Left colon (tissue), 2 donors: ENCODE measurements at places on chromosomes 4 and X. TPM values are rescaled to one million over a fixed set of nuclear protein-coding genes. Genes with fewer than 3 reads are reported as not detected.

- no peak for DNase-seq
Observed at GRCh38 chr4:17823871-17824669, 13.3 kb downstream of the NCAPG start.

- no peak for DNase-seq
Observed at GRCh38 chr4:142419712-142420111, 426.4 kb downstream of the INPP4B start.

DNA sequence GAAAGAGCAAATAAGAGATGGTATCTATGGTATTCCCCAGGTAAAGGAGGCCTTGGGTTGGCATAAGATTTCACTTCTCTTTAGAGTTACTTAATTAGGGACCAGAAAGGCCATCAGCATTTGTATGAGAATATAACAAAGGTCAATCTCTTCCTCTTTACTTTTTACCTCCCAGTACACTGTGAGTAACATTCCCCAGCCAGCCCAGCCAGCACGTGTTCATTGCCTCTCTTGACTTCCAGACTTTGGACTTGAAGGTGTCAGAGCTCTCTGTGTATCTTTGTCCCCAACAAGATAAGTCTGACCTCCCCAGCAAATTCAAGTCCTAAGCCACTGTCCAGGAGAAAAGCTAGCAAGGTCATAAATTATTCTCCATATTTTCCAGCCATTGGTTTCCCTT, 110.5 kb downstream of the AR start:
- DNase-seq = no peak

- no peak for DNase-seq
Observed at GRCh38 chr4:126338548-126338947, 1023.8 kb downstream of the FAT4 start.

GRCh38 chr4:123939621-123940020, 543.0 kb downstream of the SPRY1 start:
- no peak for DNase-seq

- no peak for DNase-seq
Observed at GRCh38 chr4:56267558-56267957, 119.7 kb downstream of the AASDH start.

- no peak for DNase-seq
Observed at GRCh38 chrX:10508891-10509290, 111.5 kb downstream of the MID1 start.

DNA sequence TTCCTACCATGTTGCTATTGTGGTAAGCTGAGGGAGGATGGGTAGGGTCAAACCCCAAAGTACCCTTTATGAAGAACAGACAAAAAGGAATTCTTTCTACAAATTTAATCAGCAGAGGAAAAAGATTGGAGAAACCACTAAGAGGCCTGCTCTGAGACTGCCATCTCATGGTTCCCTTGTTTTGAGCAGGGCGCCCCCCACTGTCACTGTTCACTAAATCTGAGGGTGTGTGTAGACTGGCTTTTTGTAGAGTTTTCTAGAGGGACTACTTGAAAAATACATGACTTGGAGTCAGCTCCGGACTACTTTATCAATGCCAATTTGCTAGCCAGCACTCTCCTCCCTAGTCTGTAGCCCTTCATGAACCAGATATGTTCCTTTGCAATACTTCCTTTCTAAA, 324.8 kb downstream of the FRMPD4 start:
- DNase-seq = no peak

P2RY8 gene
- 0.43 TPM for total RNA-seq

GAB1 gene
- total RNA-seq = 69.0 TPM

ADGRG4 gene
- 0.03 TPM for total RNA-seq

MAPK10 gene
- 7.0 TPM for total RNA-seq

RAP2C gene
- 29.9 TPM for total RNA-seq

GUCY1A1 gene
- total RNA-seq = 21.4 TPM

OPN1MW gene
- total RNA-seq = not detected

NKX3-2 gene
- total RNA-seq = 2.5 TPM
